ENCODE measurements at places on chromosomes 2 and 18. TPM values are rescaled to one million over a fixed set of nuclear protein-coding genes. Genes with fewer than 3 reads are reported as not detected.

- no peak for DNase-seq
These were observed 1149.3 kb upstream of the CDH2 start for GRCh38 chr18:29326214-29326613.

- DNase-seq: no peak
These were observed 37.0 kb upstream of the DPP10 start for GRCh38 chr2:114405247-114406116.

DNA sequence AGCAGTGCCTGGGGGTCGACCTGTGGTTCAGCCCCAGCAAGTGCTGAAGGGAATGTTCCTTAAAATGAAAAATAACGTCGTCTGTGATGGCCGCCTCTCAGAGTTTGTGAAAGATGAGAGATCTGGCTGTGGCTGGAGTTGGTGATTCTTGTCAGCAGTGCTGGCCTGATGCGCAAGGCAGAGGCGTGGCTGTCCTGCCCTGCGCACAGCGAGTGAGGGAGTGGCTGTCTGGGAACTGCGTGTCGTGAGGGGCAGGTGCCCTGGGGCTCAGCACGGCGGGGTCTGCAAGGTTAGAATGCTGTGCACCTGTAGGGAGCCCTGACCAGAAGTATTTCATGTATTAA is 8.8 kb downstream of the NFATC1 start:
- no peak for DNase-seq

DNA sequence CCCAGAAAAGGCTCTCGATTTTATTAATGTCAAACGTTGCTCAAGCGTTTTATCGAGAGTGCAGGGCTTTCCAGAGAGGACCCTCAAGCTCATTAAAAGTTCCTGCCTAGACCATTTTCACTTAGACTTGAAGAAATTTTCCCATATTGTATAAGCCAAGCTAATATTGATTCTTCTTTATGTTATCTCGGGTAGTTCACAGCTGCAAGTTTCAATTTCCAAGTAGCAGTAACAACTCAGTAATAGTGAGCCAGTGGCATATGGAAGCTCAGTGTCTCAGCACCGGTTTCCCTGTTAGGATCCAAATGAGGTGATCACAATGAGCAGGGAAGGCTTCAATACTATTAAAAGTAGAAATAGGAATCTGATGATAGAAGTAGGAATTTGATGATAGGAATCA is 274.5 kb downstream of the TMX3 start:
- DNase-seq: no peak

GRCh38 chr2:72089537-72089936 is 58.1 kb downstream of the CYP26B1 start:
- no peak for DNase-seq

GRCh38 chr2:236175548-236176150 is 7.5 kb upstream of the GBX2 start:
- DNase-seq: no peak

GRCh38 chr2:237217995-237218616 is 132.4 kb downstream of the COPS8 start:
- no peak for DNase-seq

DNA sequence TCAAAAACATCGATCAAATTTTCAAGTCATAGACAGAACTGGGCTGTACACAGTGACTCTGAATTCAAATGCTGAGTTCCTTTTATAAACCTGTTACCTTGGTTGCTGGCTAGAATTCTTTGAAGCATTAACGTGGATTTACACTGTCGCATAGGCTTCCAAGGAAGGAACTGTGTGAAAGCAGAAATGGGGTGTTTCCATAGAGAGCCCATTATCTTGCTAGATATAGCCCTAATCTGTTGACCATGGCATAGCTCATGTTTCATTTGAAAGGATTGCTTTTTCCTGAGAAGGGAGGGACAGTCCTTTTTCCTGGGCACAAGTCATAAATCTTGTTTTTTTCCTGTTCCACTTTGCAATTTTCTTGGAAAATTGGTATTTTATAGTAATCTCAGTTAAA is 73.8 kb upstream of the NEUROD1 start:
- no peak for DNase-seq

GRCh38 chr2:207711750-207712530 is 500 bp downstream of the CCNYL1 start:
- DNase-seq: peak; percentile 59

DNA sequence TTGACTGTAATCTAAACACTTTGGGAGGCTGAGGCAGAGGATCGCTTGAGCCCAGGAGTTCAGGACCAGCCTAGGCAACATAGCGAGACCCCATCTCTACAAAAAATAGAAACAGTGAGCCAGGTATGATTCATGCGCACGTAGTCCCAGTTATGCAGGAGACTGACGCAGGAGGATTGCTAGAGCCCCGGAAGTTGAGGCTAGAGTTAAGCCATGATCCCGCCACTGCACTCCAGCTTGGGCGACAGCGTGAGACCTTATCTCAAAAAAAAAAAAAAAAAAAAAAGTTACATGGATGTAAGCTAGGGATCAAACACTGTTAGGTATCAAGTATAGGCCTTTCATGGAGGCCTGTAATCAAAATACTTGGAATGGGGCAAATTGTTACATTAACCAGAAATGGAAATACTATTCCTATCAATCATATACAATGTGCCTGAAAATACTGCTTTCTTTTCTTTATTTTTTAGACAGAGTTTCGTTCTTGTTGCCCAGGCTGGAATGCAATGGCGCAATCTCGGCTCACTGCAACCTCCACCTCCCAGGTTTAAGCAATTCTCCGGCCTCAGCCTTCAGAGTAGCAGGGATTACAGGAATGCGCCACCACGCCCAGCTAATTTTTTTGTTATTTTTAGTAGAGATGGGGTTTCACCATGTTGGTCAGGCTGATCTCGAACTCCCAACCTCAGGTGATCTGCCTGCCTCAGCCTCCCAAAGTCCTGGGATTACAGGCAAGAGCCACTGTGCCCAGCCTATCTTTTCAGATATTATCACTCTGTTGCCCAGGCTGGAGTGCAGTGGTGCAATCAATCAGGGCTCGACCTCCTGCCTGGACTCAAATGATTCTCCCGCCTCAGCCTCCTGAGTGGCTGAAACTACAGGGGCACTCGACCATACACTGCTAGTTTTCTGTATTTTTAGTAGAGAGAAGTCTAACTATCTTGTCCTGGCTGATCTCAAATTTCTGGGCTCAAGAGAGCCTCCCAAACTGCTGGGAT is 27.2 kb downstream of the XPO1 start:
- DNase-seq: no peak

DNA sequence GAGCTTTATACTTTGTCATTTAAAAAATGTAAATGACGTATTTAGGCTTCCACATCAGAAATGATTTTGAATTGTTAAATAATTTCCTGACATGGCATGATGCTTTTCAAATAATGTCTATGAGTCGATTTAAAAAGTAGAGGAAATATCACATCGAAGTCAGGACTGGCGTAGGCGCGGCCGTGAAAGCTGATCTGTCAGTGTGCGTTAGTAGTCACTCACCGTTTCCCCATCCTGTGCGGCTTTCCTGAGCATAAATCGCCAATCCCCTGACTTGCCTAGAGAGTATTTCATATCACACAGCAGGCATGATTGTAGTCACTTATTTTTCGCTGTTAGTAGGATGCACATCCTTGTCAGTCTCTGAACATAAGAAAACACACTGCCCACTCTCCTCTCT is 843.1 kb downstream of the SOCS6 start:
- no peak for DNase-seq

DNA sequence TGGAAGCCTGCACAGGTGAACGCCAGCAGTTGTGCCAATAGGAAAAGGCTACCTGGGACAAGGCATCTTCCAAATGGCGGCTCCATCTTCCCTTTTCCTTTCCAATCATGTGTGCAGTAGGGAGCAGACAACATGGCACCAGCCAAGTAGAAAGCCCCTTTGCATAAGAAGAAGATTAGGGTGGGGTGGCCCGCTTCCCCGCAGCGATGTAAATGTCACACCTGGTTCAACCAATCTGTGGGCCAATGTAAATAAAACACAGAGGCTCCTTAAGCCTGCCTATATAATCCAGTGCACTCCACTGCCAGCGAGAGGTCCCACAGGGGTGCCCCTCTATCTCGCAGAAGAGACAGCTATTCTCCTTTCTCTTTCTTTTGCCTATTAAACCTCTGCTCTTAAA is 468.4 kb upstream of the CRIM1 start:
- DNase-seq: no peak

DNA sequence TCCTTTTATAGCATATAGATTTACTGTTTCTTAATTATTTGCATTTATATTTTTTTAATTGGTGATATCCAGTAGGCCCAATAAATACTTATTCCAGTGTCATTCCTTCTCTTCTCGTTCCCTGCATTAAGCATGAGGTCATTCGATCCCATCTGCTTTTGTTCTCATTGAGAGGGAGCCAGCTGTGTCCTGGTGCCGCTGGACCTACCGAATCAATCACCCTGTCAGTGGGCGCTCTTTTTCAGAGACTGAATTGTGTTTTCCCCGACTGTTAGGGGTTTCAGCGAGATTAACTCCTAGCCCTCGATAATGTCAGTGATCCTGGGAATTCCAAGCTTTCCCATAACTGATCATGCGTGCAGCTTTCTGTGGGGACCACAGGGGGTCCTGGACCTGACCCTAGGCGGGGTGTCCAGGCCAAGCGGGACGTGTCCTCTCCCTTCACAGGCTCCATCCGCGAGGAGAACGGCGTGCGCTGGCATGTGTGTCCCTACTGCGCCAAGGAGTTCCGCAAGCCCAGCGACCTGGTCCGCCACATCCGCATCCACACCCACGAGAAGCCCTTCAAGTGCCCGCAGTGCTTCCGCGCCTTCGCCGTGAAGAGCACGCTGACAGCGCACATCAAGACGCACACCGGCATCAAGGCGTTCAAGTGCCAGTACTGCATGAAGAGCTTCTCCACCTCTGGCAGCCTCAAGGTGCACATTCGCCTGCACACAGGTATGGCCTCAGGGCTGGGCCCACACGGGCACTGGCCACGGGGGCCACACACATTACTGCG is 72.4 kb downstream of the ZNF236 start:
- DNase-seq: no peak

GRCh38 chr2:216478791-216479190 is 19.9 kb upstream of the RPL37A start:
- DNase-seq: no peak

GRCh38 chr2:218219934-218220333 is 2.9 kb downstream of the ARPC2 start:
- DNase-seq: no peak

DNA sequence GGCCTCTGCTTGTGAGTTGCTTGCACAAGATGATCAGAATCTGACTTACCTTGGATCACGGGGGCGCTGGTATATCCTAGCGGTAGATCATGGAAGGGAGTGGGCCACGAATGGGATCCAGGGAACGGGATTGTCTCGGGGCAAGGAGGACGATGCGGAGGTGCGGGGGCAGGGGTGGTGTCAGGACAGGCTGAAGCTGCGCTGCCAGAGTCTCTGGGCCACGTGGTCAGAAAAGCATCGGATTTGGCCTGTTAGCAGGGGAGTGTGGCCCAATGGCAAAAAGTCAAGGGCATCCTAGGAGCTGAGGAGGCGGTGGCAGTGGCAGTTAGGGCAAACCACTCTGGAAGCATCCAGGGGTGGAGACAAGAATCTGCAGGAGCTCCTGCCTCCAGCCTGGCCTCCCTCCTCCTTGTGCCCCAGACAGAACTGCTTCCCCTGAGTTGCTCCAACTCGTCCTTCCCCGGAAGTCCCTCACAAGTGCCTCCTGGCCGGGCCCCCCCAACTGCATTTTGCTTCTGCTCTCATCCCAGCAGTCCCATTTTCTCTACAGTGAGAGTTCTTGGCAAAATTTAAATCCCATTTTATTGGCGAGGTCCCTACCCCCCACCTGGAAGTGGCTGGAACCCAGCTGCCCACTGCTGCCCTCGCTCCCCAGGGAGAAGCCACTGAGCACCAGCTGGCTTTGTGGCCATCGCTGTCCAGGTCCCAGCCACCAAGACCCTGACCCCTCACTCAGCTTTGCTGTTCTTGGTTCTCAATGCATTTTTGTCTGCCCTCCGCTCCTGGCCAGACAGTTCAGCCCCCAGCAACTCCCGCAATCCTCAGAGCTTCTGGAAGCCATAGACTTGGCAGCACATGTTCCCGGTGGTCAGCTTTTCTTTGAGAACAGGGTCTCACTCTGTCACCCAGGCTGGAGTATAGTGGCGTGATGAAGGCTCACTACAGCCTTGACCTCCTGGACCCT is 5.6 kb upstream of the CCDC74B start:
- no peak for DNase-seq

DNA sequence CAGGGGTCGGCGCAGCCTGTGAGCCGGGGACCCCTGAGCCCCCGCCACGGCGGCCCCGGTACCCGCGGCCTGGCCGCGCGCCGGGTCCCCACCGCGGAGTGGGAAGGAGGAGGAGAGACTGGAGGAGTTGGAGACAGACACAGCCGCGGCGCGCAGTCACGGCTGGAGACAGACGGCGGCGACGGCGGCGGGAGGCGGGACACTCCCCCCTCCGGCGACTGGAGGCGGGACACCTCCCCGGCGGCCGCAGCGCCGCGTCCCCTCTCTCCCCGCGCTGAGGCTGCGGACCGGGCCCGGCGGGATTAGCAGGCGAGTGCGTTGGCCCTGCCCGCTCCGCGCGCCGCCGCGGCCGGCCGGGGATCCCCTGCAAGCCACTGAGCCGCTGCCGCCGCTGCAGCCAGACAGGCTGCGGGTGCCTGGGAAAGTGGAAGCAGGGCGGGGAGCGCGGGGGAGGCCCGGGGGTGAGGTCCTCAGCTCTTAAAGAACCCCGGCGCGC is 1.0 kb upstream of the LDLRAD4 start:
- peak; percentile 46 for DNase-seq

GRCh38 chr18:22169889-22170420 is 566 bp downstream of the GATA6 start:
- no peak for DNase-seq

- DNase-seq: no peak
These were observed 16.5 kb upstream of the SLC16A14 start for GRCh38 chr2:230085201-230085600.

DNA sequence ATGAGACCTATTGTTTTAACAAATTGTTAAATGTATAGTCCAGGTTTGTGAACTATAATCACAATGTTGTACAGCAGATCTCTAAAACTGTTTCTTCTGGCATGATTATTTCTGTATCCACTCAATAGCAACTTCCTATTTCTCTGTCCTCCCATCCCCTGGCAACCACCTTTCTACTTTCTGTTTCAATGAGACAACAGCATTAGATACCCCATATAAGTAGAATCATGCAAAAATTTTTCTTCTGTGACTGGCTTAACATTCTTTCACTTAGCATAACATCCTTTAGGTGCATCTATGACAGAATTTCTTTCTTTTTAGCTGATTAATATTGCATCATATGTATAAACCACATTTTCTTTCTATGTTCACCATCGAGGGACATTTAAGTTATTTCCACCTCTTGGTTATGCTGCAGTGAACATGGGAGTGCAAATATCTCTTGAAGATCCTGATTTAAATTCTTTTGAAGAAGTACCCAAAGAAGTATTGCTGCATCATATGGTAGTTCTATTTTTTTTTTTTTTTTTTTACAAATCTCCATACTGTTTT is 713.5 kb downstream of the LRP1B start:
- no peak for DNase-seq

- DNase-seq: no peak
These were observed 87.8 kb downstream of the MAP2 start for GRCh38 chr2:209511637-209512036.

GRCh38 chr2:60569680-60570111 is 16.2 kb upstream of the BCL11A start:
- no peak for DNase-seq

- DNase-seq: no peak
These were observed 9.7 kb downstream of the ECEL1 start for GRCh38 chr2:232477751-232478510.

ABCG5 gene
- not detected for total RNA-seq

TSHZ1 gene
- 32.8 TPM for total RNA-seq

FSHR gene
- not detected for total RNA-seq

HDLBP gene
- 148 TPM for total RNA-seq

TEX44 gene
- not detected for total RNA-seq

TRIM43 gene
- not detected for total RNA-seq

RIT2 gene
- not detected for total RNA-seq

DSC3 gene
- total RNA-seq: not detected

ADI1 gene
- total RNA-seq: 33.2 TPM

Data from naive thymus-derived CD8-positive, alpha-beta T cell (primary cell).